ENCODE measurements at places on chromosomes 1 and 21.
A peak's percentile ranks its signal among the peaks of the same experiment; 100 is the strongest.

GRCh38 chr1:53393325-53393792, 65.5 kb upstream of the LRP8 start:
- DNase-seq, result peak; percentile 79

DNA sequence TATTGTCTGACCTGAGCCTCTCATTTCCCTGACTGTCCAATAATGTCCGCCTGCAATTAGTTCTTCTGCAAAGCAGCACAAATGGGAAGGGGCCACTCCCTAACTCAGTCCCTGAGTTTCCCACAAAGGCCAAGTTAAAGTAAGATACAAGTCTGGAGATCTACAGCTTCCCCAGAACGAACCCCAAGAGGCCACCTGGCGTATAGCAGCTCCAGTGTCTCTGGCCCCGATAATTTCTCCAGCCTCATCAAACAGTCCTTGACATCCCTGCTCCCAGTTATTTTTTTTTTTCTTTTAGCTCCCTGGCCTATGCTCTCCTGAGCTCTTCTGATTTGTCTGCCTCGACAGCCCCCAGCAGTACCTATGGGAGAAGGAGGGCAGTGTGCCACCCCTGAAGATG, 8.1 kb upstream of the ACKR1 start:
- DNase-seq, result no peak

- no peak for DNase-seq
Observed at GRCh38 chr1:28313702-28314546, 14.9 kb upstream of the MED18 start.

- no peak for DNase-seq
Observed at GRCh38 chr1:3105167-3105863, 36.3 kb downstream of the PRDM16 start.

GRCh38 chr1:175512637-175513412, 230.6 kb downstream of the TNR start:
- DNase-seq, result no peak

GRCh38 chr1:56153276-56153675, 426.1 kb downstream of the PLPP3 start:
- DNase-seq, result no peak

DNA sequence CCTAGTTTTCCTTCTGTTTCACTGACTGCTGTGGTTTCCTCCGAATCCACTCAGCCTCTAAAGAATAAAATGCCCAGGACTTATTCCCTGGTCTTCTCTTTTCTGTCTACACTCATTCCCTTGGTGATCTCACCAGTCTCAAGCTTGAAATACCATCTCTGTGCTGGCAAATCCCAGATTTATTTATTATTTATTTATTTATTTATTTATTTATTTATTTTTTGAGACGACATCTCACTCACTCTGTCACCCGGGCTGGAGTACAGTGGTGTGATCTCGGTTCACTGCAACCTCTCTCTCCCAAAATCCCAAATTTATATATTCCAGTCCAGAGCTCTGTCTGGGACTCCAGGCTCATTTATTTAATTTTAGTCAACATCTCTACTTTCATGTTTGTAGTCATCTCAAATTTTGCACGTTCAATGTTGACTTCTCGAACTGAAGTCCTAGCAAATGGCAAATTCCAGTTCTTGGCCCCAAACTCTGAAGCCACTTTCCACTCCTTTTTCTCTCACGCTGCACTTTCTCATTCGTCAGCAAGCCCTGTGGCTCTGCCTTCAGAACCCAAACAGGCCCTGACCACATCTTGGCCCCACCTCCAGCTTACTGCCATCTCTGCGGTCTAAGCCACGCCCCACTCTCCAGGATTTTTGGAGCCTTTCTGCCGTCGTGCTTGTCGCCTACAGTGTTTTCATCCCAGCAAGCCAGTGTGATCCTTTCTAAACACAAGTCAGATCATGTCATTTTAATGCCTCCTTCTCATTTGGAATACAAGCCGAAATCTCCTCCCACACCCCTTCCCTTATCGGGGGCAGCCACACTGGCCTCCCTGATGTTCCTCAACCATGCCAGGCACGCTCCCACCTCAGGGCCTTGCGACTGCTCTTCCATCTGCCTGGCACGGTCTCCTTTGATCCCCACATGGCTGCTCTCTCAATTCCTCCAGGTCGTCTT, 14.2 kb upstream of the TENT5B start:
- peak; percentile 93 for DNase-seq

- DNase-seq, result no peak
Observed at GRCh38 chr21:29514652-29515247, 216.0 kb downstream of the BACH1 start.

DNA sequence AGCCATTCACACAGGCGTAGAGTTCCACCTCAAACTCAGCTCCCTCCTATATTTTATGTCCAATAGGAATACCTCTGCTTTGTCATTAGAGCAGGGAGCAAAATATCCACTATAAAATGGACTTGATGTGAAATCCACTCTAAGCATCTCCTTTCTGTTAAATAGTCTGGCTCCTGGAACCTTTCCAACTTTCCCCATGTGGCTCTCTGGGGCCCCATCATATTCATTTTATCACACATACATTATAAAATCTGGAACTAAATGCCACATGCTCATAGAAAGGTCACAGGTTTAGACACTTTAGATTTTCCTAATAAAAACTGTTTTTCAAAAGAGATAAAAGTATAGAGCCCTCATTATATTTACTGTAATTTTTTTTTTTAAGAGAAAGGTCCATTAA, 82.1 kb downstream of the PTPN14 start:
- no peak for DNase-seq

DNA sequence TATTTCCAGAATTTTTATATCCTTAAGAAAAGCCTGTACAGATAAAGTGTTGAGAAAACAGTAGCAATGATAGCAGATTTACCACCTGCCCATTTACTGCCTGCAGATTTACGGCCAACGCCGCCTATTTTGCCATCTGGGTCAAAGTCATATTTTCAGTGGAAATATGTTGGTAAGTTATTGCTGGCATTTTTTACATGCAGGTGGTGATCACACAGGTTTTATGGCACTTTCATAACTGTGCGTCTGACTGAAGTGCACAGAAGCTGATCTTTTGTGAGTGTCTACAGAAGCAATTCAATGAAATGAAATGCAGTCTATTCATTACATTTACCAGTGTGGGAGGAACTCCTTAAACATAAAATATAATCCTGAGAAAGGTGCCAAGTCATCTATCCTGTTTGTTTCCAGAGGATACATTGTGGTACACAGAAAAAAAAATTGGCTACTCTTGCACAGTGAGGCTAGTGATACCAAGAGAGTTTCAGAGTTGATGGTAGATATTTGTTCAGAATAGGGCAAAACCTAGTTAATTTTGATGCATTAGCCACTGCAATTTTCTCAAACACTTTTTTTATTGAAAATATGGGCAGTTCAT, 458.5 kb downstream of the NEGR1 start:
- no peak for DNase-seq

DNA sequence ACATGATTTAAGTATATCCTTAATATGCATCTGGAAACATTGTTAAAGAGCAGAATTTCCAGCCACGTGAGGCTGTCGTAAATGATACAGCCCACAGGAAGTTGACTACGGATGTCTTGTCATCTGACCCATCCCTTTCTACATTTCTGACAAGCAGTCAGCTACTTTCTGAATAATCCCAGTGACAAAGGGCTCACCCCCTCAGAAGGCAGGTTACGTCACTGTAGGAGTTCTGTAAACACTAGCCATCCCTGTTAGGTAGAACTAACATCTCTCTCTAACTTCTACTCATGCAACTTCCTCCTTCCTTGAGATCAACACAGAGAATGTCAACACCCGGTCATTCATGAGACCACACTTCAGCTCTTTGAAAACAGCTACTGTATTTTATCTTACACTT, 259.2 kb downstream of the GREM2 start:
- DNase-seq, result no peak

GRCh38 chr1:183711741-183712361, 58.7 kb upstream of the APOBEC4 start:
- no peak for DNase-seq

- DNase-seq, result no peak
Observed at GRCh38 chr1:148160343-148161052, 8.4 kb upstream of the NBPF11 start.

DNA sequence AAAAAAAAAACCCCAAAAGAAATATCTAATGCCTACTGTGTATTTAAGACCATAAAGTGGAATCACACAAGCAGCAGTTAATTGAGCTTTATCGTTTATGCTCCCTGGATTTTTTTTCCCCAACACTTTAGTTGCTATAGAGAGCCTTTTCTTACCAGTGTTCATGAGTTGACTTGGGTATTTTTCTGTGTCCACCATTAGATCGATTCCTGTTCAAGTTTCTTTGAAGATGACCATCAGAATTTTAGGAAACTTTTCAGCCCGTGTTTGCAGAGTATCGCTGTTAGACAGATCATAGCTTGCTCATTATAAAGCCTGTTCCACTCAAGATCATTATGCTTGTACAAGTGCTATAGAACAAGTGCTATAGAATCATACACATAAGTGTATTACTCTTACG, 1.5 kb downstream of the RALGPS2 start:
- no peak for DNase-seq

- DNase-seq, result no peak
Observed at GRCh38 chr1:23646541-23646940, 45.1 kb upstream of the RPL11 start.

DNA sequence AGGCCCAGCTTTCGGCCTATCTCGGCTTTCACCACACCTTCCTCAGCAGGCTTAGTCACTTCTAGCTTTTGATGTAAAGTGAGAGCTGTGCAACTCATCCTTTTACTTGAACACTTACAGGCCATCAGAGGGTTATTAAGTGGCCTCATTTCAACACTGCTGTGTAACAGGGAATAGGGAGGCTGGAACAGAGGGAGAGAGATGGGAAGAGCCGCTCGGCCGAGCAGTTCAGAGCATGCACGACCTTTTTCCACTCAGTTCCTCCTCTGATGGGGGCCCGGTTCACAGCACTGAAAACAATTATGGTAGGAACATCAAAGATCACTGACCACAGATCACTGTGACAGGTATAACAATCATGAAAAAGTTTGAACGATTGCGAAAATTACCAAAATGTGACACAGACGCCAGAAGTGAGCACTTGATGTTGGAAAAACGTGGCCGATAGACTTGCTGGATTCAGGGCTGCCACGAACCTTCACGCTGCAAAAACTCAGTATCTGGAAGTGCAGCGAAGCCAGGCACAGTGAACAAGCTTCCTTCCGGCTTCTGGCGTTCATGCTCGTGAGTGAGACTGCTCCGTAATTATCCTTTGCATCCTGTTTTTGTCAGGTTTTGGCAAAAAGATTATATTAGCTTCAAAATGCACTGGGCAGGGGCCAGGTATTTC, 28.6 kb downstream of the AGPAT3 start:
- no peak for DNase-seq

Data from NCI-H2029 treated with DMSO at 0.1 percent for 48 hours (cell line).